ENCODE measurements at places on chromosomes 3 and 15.

- DNase-seq = no peak
Measured at GRCh38 chr3:180870008-180870699, 42.3 kb upstream of the FXR1 start.

GRCh38 chr3:27614592-27614991 is 107.5 kb downstream of the EOMES start:
- DNase-seq = no peak

DNA sequence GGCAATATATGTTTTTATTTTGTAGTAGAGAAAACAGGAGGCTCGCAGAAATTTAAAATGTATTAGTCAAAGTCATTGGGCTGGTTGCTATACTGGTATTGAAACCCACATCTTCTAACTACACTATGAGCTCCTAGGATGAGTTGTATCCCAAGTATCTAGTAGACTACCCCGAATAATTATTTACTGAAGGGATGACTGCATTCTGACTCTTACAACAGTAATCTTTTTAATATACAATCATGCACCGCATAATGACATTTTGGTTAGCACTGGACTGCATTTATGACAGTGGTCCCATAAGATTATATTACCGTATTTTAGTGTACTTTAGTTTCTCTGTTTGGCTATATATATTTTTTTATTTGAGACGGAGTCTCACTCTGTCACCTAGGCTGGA is 15.3 kb downstream of the PIGB start:
- DNase-seq = no peak

GRCh38 chr3:24832891-24833290 is 338.2 kb upstream of the THRB start:
- no peak for DNase-seq

All from AG04449 (cell line).